ENCODE measurements at places on chromosomes 1 and 21.

DNA sequence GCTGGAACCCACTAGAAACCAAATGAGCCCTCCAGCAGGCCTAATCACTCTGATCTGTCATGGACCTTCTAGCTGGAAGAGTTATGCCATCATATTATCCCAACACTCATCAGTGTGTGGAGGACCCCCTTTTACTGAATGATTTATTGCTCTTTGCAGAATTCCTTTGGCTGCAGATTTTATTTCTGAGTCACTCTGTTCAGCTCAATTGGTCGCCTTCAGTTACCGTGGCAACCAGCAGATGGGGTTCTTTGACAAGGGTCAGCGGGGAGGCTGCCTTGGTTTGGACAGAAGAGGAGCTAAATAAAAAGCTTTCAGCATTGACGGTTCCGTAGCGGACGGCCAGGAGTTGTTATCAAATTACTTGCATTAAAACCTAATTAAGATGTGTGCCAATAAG lies 220.1 kb downstream of the SDCCAG8 start:
- peak; percentile 52 for DNase-seq

GRCh38 chr1:5341471-5341870 lies 650.8 kb downstream of the NPHP4 start:
- no peak for DNase-seq

DNA sequence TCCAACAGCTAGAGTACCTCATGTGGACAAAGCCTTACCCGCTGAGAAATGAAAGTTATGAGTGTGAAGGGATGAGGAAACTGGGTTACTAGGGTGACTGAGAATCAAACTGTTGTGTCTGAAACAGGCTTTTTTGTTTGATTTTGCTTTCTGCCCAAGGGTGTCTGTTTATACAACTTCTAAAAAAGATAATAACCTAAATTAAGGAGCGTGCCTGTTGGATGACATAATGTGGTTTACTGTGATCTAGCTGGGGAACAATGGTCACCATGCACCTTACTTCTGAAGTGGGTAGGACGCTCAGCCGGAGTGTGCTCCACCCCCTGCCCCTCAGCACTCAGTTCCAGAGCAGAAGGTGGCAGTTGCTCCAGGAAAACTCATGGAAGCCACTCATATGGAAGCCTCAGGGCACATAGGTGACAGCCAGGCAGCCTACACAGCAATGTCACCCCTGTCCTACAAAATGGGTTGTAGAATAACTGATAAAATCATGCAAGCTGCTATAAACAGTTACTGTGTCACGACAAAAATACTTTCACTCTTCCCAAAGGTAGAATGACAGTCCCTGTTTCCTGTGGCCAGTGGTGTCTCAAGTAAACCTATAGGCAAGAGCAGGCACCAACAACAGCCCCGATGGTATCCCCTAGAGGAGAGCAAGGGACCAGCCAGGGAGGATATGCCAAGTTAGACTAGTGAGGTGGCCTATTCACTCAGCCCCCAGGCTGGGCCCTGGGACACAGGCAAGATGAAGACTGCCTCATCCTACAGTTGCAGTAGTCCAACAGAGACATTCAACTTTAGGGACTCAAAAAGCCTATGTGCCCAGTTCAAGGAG lies 29.3 kb downstream of the SIPA1L2 start:
- no peak for DNase-seq

DNA sequence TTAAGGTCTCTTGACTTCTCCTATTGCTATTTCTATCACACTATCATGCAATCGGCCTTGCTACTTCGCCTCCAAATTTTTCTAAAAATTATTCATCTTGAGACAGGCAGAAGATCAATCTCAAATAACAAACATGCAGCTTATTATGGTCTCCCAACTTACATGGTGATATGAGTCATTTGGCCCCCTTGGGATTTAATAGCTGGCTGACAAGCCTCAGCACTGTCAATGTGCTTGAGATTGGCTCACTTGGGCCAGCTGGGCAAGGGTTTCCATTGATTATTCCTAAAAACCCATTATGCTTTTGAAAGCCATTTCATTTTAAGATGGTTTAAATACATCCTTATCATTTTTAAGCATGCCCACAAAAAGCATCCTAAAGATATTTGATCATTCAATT lies 224.5 kb upstream of the NFIA start:
- peak; percentile 22 for DNase-seq

- no peak for DNase-seq
These were observed 118.3 kb downstream of the PTPRU start for GRCh38 chr1:29354511-29355098.

GRCh38 chr1:224433041-224433691 lies 1.4 kb downstream of the WDR26 start:
- peak; percentile 30 for DNase-seq

DNA sequence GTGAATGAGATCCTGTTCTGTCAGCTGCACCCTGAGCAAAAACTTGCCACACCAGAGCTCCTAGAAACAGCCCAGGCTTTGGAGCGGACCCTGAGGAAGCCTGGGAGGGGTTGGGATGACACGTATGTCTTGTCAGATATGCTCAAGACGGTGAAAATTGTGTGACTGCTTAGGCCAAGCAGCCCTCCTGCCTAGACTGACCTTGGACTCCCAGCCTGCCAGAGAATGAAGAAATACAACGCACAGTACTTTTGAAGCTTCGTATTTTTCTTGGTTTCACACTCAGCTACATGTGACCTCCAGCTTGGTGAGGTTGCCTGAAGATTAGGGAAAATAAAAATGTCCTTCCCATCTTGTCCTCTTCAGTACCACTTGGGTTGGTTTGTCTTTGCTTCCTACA lies 15.1 kb downstream of the METTL13 start:
- no peak for DNase-seq

DNA sequence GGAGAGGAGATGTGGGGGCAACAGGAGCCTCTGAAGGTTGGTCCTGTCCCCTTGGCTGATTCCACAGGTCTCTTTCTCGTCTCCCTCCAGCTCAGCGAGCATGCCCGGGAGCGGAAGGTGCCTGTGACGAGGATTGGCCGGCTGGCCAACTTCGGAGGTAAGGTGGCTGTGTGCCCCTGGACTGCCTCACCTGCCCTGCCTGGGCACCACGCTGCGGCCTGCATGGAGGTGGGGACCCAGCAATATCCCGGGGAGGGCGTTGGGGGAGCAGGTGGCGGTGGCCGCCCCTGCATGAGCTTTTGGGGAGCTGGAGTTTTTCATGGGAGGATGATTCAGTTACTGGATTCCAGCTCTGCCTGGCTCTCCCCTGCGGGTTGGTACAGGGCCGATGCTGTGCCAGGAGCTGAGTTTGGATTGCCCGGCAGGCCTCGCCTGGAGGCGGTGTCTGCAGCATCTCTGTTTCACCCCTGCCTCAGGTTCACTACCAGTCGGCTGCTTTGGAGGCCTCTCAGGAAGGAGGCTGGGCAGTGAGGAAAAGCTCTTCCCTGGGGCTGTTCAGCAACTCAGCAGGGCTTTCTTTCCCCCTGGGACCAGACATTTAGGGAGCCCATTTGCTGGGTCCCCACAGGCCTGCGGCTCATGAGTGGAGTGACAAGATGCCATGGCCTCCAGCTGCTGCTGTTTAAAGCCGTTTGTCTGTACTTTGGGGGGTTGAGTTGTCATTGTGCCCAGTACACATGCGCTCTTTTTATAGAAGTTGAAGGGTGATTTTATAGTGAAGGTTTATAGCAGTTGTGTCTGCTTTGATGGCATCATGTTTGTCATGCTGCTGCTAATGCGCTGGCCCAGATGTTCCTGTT lies 25.7 kb downstream of the COQ8A start:
- DNase-seq: no peak

GRCh38 chr1:40044110-40044509 lies 3.6 kb downstream of the CAP1 start:
- no peak for DNase-seq

DNA sequence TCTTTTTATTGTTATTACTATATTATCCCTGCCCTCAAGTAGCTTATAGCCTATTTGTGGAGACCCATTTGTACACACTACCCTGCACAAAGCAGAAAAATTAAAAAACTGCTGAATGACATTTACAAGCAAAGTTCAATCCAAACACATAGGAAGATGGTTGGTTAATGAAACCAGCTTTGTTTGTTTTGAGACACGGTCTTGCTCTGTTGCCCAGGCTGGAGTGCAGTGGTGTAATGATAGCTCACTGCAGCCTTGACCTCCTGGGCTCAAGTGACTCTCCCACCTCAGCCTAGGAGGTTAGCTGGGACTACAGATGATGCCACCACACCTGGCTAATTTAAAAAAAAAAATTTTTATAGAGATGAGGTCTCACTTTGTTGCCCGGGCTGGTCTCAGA lies 31.6 kb downstream of the TGFB2 start:
- DNase-seq: no peak

- DNase-seq: no peak
These were observed 13.2 kb downstream of the KYAT3 start for GRCh38 chr1:88979054-88979748.

DNA sequence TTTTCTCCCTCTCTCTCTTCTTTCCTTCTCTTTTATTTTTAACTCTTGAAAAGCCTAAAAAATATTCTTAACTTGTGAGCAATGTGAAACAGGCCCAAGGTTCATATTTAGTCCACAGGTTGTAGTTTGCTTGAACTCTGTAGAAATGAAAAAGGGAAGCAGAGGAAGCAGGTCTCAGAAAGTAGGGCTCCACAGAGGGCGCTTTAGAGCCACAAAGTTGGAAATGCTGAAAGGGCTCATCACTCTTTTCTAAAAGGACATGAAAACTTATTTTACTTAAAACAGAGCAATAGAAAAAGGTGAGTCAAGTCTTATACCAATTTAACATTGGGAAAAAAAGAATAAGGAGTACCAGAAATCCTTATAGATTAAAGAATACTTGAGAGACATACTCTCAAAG lies 247.0 kb downstream of the USP25 start:
- peak; percentile 5 for DNase-seq

GRCh38 chr1:8461351-8462110 lies 143.6 kb downstream of the SLC45A1 start:
- DNase-seq: no peak

- no peak for DNase-seq
These were observed 30.3 kb downstream of the TMCO4 start for GRCh38 chr1:19769211-19769932.

DNA sequence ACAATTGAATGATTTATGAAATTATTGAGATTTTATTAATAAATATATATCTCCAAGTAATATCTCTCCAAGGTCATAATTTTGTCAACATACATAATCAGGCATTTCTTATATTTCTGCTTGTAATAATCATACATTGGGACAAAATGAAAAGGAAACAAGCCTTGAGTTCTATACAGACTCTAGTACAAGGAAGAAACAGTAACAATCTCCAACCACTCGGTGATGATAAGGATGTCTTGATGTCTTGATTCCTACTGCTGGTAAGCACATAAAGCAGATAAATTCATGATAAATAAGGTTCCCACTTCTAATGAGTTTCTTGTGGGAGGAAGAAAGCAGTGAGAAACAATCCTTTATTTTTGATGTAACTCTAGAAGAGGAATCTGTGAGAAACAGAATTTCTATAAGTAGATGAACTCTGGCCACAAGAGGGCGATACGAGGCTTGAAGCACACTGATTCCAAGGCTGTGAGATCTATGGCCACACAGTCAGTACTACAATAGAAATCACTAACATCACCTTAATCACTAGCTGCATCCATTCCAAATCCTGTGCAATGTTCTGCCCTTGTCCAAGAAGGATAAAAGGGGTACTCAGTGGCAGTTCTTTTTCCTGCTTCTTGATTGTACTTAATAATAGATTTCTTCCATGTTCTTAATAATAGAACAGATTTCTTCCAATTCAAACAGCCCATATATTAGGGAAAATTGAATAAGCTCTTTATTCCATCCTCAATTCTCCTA lies 41.4 kb upstream of the LRRC8B start:
- peak; percentile 89 for DNase-seq

DNA sequence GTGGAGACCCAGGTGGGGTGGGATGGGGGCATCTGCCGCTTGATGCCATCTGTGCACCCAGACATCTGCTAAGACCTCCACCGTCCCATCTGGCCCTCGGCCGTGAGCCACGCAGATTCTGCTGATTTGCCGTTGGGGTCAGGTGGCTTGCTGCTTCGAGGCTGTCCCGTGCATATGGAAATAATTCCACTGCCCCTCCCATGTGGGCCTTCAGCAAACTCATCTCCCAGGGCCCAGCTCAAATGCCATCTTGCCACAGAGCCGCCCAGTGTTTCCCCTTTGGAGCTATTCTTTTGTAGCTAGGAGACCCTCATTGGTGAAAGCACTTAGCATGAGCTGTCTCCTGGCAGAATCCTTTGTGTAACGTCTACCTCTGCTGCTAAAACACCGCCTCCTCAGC lies 99.8 kb downstream of the KAZN start:
- no peak for DNase-seq

DNA sequence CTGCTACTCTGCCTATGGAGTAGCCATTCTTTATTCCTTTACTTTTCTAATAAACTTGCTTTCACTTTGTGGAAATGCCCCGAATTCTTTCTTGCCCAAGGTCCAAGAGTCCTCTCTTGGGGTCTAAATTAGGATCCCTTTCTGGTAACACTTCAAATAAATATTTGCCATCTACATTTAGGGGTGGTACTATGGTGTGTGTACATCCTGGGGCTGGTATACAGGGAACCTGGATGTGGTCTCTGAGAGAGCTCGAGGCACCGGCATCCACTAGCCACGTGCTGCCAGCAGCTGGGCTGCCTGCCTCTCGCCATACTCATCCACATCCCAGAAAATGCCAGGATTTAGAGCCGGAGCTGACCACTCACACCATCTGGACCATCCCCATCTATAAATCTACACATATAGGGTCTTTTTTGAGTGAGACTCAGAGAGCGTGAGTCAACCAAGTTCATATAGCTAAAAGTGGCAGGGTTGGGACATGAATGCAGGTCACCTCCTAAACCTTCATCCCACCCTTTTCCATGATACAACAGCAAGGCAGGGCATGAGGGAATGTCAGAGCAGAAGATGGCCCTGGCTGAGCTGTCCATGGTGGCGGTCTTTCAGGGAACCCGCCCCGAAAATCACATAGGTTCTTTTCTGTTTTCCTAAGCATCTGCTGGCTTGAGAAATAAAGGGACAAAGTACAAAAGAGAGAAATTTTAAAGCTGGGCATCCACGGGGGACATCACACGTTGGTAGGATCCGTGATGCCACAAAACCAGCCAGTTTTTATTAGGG lies 76.6 kb upstream of the F3 start:
- DNase-seq: no peak

DNA sequence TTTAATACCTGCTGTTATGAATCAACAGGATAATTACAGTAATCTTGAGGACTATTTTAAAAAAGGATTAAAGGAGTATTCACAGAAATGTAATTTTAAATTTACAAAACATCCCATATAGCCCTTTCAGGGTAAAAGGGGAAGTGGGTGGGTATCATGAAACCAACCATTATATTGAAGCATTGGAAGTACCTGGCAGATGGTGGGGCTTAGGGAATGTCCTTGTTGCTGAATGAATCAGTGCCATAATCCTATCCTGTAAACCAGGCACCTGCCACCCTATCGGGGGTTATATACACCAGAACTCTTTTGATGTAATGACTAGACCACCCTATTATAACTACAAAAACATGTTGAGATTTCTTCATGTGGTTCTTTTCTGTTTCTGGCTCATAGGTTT lies 30.4 kb downstream of the CDC14A start:
- DNase-seq: no peak

- no peak for DNase-seq
These were observed 23.8 kb upstream of the KIF26B start for GRCh38 chr1:245131026-245131393.

GRCh38 chr1:107920561-107920960 lies 44.4 kb downstream of the VAV3 start:
- DNase-seq: no peak

GRCh38 chr1:109370712-109371340 lies 26.9 kb downstream of the SORT1 start:
- peak; percentile 75 for DNase-seq
